ENCODE measurements at places on chromosomes 5 and 9. TPM values are rescaled to one million over a fixed set of nuclear protein-coding genes. Genes with fewer than 3 reads are reported as not detected.

- no peak for DNase-seq
These were observed 70.7 kb downstream of the DAPK1 start for GRCh38 chr9:87568401-87568800.

DNA sequence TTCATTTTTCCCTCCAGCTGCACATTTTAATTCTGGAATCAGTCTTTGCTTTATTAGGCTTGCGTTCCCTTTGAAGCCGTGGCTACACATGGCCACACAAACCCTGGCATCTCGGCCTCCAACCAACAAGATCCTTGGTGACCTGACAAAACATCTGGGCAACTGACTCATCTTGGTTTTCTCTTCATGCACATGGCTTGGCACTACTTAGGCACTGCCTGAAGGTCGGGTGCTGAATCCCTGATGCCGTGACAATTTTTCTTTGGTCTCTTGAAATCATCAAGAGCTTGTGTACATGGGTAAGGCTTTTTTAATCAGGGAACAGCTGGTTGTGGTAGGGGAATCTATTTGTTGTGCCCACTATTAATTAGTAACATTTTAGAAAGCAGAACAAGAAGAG is 16.0 kb upstream of the PAPPA start:
- no peak for DNase-seq

GRCh38 chr5:165906871-165907270 is 2384.6 kb upstream of the WWC1 start:
- DNase-seq = no peak

DNA sequence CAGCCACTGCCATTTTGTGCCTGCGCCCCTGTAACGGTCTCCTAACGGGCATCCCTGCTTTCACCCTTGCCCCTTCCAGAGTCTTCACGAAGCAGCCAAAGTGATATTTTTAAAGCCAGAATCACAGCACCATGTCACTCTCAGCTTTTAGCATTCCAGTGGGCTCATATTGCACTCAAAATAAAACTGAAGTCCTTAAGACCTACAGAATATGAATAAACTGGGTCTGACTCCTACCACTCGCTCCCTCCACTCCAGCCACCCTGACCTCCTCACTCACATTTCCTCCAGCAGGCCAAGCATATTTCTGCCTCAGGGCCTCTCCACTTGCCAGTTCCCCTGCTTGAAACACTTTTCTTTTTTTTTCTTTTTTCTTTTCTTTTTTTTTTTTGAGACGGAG is 2.4 kb upstream of the PDLIM7 start:
- no peak for DNase-seq

GRCh38 chr5:33343676-33344327 is 97.0 kb upstream of the TARS1 start:
- DNase-seq = no peak

DNA sequence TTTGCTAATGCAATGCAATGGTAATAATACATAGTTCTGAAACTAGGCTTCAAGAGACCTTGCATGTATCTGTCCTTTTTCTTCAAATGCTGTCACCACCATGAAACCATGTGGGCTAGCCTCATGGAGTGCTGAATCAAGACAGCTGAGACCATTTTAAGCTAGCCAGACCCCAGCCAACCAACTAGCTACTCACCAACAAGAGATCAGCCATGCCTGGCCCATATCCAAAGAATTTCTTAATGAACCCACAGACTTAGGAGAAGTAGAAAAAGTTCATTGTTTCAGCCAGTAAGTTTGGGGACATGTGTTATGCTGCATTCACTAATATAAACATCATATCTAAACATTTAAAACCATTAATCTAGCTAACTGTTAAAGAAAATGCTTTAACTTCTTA is 139.8 kb upstream of the EDIL3 start:
- no peak for DNase-seq

GRCh38 chr5:42912184-42912798 is 100.6 kb upstream of the SELENOP start:
- peak; percentile 37 for DNase-seq

- DNase-seq = no peak
These were observed 56.7 kb upstream of the PCSK5 start for GRCh38 chr9:75833778-75834177.

The NMUR2 gene
- not detected for total RNA-seq

The INSL6 gene
- not detected for total RNA-seq

The CDC20B gene
- not detected for total RNA-seq

Data from stomach (tissue), 19 donors.